Stimulated activated memory B cell treated with anti-CD40 and anti-IgM and Interleukin-4, amounts not matched to agents 10 μg/mL and 1 μg/mL and 100 μg/mL, for 72 hours (primary cell): ENCODE measurements at places on chromosomes 2 and 18.

- peak; percentile 77 for ATAC-seq
These were observed 184.7 kb downstream of the MREG start for GRCh38 chr2:215828528-215829184.

DNA sequence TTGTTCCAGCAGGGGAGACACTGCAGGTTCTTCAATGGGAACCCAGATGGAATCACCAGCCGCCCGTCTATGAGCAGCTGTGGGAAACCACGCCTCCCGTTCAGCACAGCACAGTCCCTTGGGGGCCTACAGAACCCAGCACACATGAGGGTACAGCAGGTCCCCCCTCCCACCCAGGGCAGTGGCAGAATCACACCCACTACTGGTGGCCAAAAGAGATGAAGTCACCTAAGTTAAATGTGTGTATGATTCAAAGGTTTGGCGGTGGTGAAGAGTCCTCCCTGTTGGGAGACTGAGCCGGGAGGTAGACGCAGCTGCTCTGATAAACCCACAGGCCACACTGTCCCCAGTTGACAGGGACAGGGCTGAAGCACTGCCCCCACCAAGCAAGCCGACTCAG lies 44.3 kb downstream of the L3MBTL4 start:
- no peak for ATAC-seq

DNA sequence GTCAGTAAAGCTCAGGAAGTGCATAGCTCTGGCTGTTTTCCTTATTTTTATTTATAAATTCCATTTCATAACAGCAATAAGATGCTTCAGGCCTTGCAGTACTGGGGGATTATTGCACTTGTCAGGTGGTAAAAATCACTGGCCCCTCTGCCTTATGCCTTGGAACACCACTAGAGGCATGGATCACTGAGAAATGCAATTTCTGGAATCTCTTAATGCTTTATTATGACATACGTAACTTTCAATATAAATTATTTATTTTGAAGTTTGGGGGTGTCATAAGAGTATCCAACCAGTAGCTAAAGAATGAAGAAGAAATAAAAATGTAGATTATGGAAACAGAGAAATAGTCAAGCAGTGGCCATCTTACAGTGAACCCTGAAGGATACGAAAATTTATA lies 183.1 kb downstream of the FIGN start:
- no peak for ATAC-seq

DNA sequence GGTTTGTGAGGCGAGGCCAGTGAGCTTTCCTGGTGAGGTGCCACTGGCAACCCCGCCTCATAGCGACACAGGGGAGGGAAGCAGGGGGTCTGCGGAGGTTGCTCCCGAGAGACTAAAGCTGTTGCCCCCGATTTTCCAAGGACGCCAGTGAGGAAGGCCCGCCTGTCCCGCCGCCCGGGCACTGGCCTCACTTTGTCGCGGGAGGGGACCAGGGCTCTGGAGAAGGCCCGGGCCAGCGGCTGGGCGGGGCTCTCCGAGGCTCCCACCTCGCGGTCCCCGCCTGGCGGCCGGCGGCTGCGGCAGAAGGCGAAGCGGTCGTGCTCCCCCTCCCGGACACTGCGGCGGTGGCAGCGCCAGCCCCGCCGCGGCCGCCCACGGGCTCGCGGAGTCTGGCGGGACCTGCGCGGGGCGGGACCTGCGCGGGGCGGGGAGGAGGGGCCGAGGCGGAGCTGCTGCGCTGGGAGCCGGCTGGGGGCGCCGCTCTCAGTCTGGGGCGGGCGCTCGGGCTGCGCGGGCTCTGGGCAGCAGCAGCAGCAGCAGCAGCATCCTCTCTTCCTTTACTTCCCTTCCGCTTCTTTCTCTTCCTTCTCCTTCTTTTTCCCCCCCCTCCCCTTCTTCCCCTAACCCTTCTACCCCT lies at the start of gene MAP2:
MAP2 (plus strand) TSS at position 486 of the 637 bp plus-strand sequence. CDS start 229,124 bp downstream, outside the sequence.
- ATAC-seq, result peak; percentile 97

- peak; percentile 25 for ATAC-seq
These were observed 96.3 kb upstream of the TMEM18 start for GRCh38 chr2:773256-774160.

- ATAC-seq, result no peak
These were observed 42.8 kb downstream of the CCDC102B start for GRCh38 chr18:68840554-68841263.

GRCh38 chr2:230787101-230787500 lies 74.5 kb downstream of the CAB39 start:
- ATAC-seq, result no peak

DNA sequence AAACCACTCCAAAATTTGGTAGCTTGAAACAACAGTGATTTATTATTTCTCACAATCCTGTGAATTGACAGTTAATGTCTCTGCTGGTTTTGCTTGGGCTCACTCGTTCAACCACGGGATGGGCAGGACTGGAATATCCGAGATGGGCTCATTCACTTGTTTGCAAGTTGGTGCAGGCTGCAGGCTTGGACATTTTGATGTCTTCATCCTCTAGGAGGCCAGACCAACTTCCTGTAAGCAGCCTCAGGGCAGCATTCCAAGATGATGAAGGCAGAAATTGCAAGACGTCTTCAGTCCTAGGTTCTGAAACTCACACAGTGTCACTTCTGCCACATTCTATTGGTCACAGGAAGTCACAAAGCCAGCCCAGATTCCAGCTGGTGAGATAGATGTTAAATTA lies 47.1 kb downstream of the GPR39 start:
- no peak for ATAC-seq

GRCh38 chr2:75894170-75894569 lies 183.5 kb upstream of the GCFC2 start:
- ATAC-seq, result no peak
